Cardiac muscle cell (in vitro differentiated cells and primary cell): ENCODE measurements at places on chromosomes 13 and 19. TPM values are rescaled to one million over a fixed set of nuclear protein-coding genes. Genes with fewer than 3 reads are reported as not detected.
A peak's percentile ranks its signal among the peaks of the same experiment; 100 is the strongest.

- DNase-seq: peak; percentile 23
These were observed 240.6 kb downstream of the GGACT start for GRCh38 chr13:100347968-100348367.

DNA sequence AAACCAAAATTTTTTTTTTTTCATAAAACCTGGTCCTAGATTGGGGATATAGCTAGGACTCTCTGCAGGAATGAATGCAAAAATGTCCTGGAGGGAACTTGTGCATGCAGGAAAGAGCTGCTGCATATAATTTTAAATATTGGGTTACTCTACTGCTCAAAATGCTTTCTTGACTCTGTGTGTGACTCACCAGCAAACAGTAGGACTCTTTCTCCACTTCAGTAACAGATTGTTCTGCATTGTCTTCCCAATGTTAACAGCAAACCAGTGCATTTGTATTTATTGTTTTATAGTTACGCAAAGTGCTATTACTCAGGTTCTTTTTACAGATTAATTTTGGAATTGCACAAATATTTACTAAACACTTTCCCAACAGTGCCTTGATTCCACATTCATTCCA is 163.7 kb upstream of the KL start:
- DNase-seq: peak; percentile 13

CYP2F1 gene
- polyA plus RNA-seq: not detected in 2 replicates

LILRB1 gene
- polyA plus RNA-seq: not detected in 2 replicates

SMIM24 gene
- polyA plus RNA-seq: 0.22 and 0.75 TPM in 2 replicates
